Stimulated activated CD8-positive, alpha-beta memory T cell treated with anti-CD3 and anti-CD28 coated beads, Interleukin-4, amount 100 ng/mL, for 4 hours (primary cell): ENCODE measurements at places on chromosomes 5 and 9.

DNA sequence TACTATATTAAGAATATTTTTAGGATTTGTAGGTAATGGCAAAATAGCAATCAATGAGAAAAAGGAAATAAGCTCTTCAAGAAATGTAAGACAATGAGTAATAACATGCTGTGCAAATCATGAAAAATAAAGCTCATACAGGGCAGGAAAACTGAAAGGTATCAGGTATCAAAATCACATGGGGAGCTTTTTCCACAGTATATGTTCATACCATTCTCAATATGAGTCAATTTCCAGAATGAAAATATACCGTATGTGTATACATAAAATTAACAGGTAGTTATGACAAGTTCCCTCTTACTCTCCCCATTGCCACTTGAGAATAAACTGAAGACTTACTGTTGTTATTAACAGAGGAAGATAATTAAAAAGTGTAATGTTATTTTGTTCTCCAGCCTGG lies 35.9 kb downstream of the EFCAB9 start:
- no peak for DNase-seq

GRCh38 chr9:94780516-94780950 lies 54.0 kb downstream of the AOPEP start:
- no peak for DNase-seq

DNA sequence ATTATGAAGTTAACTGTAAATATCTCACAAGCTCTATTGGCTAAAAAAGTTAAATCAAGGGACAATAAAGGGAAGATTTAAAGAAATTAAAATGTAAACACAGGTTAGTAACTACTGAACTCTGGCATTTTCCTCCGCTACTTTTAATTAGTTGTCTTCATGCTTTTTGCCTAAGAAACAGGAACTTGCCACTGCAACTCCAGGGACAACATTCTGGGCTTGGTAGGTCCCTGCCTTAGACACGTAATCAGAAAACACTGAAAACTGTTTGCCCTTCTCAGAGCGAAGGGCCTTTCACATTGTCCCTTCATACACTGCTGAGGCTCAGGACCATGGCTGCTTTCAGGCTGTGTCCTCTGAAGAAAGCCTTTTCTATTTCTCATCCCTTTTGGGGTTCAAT lies 118.7 kb downstream of the CCDC192 start:
- DNase-seq = no peak

DNA sequence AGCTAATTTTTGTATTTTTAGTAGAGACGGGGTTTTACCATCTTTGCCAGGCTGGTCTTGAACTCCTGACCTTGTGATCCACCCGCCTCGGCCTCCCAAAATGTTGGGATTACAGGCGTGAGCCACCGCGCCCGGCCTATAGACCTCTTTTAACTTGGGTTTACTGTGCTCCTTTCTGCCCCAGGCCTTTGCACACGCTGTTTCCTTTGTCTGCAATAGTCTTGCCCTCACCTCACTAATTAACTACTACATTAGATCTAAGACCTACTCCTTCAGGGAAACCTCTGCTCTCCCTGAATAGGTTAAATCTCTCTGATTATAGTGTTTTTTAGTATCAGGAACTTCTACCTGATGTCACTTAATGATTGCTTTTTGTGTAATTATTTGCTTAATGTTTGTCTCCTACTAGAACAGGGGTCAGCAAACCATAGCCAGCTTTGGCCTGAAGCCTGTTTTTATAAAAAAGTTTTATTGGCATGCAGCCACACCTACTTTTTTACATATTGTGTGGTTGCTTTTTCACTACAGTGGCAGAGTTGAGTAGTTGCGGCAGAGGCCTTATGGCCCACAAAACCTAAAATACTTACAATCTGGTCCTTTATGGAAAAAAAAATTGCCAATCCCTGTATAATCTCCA lies 31.2 kb upstream of the TLE1 start:
- DNase-seq = no peak

GRCh38 chr5:6715758-6716628 lies 2.8 kb downstream of the TENT4A start:
- DNase-seq = no peak

DNA sequence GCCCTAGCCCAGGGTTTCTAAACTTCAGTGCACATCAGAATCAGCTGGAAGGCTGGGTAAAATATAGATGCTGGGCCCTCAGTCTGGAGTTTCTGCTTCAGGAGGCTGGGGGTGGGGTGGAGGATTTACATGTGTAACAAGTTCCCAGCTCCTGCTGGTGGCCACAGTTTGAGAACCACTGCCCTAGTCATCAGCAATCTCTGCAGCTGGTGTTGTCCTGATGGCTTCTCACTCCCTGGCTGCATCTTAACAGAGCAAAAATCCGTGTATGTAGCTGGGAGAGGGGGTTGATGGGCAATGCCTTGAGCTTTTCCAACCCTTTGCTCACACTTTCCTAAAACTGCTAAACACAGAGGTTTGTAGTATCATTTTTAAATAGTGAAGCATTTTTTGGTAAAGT lies 186.0 kb upstream of the KLF9 start:
- DNase-seq = no peak

DNA sequence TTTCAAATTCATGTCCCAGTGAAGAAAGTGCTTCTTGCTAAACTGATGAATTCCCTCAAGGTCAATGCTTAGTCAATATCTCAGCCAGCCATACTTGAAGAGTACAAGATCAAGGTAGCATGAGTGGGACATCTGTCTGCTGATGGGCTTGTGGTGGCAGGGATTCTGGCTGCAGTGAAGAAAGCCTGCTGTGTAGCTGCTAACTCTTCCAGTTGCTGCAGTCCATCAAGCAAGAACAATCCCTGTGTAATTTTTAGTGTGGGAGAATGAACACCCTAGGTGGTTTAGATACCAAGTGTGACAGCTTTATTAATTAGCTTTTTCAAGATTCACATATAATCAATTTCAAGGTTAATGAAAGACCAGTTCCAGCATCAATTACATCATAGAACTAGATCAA lies 443.9 kb downstream of the TAF11L14 start:
- DNase-seq = no peak

GRCh38 chr9:129694243-129694646 lies 28.8 kb downstream of the PRRX2 start:
- no peak for DNase-seq
